ENCODE measurements at places on chromosomes 4 and X.

DNA sequence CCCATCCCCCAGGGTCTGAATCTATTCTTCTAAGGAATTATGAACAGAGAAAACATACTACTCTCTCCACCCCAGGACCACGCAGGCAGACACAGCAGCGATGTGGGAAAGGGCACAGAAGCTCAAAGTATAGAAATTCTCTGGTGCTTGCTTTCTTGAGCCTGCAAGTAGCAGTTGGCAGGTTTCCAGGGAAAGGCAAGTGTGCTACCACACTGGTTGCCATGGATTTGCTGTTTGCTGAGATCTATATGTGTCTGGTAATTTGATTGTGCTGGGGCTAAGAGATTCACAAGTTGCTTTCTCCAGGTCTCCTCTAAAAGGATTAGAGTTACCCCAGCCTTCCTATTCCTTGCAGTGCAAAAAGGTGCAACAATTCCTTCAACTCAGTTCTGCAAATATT is 83.1 kb downstream of the GUCY2F start:
- DNase-seq: no peak

DNA sequence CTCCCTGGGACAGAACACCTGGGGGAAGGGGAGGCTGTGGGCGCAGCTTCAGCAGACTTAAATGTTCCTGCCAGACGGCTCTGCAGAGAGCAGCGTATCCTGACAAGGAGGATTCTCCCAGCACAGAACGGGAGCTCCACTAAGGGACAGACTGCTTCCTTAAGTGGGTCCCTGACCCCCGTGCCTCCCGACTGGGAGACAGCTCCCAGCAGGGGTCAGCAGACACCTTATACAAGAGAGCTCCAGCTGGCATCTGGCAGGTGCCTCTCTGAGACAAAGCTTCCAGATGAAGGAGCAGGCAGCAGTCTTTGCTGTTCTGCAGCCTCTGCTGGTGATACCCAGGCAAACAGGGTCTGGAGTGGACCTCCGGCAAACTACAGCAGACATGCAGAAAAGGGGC is 44.5 kb upstream of the FAAH2 start:
- DNase-seq: no peak

DNA sequence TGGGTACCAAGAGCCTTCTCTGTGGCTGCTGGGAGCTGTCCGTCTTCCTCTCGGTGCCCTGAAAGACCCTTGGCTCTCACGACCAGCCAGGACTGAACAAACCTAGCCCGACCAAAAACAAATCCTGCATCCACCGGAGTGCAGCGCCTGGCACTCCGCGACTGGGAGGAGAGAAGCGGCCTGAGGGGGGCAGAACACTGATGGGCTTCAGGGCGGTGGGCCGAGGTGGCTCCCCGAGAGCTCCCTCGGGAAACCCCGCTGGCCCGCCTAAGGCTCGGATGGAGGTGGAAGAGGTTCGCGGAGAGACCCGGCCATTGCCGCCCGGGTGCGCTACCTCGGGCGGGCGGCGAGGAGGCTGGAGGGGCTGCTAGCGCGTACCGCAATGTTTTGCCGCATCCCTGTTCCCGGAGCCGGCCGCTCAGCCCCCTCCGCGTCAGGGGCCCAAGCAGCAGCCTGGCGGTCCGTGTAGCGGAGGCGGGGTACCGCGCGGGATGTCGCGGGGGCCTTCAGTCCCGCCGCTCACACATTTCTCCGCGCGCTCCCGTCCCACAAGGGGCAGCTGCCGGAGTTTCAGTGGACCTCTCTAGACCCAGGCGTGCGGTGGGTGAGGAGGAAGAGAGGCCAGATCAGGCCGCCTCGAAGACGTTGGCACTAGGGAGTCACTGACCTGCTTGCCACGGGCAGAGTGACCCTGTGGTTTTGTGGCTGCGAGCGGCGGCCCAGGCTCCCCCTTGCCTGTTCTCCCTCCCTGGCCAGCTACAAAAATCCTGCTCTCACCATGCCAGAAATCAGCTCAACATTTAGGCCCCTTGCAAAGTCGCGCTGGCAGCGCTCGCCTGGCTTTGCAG is 2.2 kb downstream of the SLITRK4 start:
- no peak for DNase-seq

DNA sequence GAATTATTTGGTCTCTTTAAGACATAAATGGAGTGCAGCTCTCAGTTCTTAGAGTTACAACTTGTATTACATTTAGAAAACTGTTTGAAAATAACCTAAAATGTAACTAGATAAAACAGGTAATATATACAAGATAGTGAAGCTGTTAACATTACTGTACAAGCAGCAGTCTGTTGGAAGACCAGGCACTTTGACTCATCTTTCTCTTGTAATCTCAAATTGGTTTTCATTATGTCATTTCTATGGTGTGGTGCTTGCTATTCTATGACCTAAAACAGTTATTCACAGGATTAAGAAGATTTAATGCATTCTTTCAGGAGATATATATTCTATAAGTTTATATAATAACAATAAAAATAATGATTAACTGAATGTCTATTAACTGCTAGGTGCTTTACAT is 282.5 kb upstream of the PITX2 start:
- no peak for DNase-seq

DNA sequence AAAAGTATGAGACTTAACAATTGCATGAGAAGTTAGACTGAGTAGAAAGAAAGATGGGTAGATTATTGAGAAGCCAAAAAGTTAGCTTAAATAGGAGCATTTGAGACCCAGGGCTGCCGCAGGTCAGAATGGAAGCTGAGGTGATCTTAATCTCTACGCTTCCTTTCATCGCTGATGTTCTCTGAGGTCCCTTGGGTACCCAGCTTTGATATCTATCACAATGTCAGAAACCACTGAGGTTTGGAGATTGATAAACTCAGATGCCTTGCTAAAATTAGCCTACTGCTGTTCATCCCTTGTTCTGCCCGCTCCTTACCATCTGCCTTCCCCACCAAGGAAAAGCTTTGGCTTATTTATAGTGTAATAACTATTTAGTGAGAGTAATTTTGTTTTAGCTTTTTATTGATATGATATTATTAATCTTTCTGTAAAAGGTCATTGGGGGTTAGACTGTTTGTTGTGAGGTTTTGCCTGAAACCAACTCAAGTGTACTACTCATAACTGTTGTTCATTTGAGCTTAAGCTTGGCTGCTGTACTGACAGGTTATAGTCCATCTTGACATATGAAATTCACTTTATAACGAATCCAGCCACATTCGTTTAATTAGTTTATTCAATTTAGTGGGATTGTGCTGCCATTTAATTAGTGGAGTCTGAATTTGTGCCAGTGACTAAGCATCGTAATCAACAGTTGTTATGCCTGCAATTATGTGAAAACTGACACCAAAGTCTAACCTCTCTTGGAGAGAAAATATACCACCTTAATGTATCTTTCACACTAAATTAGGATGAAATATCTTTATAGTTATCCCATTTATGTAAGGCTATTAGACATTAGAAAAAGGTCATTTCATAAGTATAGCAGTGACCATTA is 15.1 kb downstream of the MCUB start:
- no peak for DNase-seq

- no peak for DNase-seq
Observed at GRCh38 chrX:69163936-69164741, 1.1 kb downstream of the PJA1 start.

DNA sequence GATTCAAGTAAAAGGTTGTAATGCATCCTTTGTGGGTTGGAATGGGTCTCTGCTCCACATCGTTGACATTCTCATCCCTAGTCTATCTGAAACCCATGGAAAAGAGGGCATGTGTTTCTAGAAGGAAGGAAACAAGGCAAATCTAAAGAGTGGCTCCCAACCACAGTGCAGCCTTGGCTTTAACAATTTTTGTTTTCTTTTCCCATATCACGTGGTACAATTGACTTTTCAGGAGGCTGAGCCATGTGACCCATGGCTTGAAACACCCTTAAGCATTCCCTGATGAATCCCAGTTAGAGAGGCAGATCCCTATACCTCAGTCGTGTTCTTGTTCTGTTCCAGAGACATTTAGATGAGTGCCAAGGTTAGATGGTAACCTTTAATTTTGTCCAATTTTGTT is 12.8 kb downstream of the DCUN1D4 start:
- no peak for DNase-seq

GRCh38 chr4:80540349-80540748 is 204.8 kb downstream of the CFAP299 start:
- DNase-seq: no peak

All from T47D (cell line).